ENCODE measurements at places on chromosomes 7 and 10. TPM values are rescaled to one million over a fixed set of nuclear protein-coding genes. Genes with fewer than 3 reads are reported as not detected.

Gene PON3
- not detected for total RNA-seq

Gene HKDC1
- total RNA-seq, result 1.7 TPM

Gene SLC25A40
- total RNA-seq, result 5.7 TPM

Gene AOAH
- total RNA-seq, result not detected

Gene MTERF1
- total RNA-seq, result 9.9 TPM

Gene HABP2
- not detected for total RNA-seq

Gene ZNF425
- 2.8 TPM for total RNA-seq

Gene NYAP1
- total RNA-seq, result 0.13 TPM

Gene INMT
- total RNA-seq, result 3.5 TPM

Gene FAM25A
- total RNA-seq, result not detected

Gene SFTPD
- total RNA-seq, result not detected

Gene AS3MT
- 8.2 TPM for total RNA-seq

Gene EGFR
- 75.2 TPM for total RNA-seq

Gene RNF148
- 0.40 TPM for total RNA-seq

Gene WDR11
- total RNA-seq, result 73.1 TPM

Gene LIPN
- not detected for total RNA-seq

Gene PTPN20
- total RNA-seq, result 0.92 TPM

Gene ZPBP
- total RNA-seq, result not detected

Gene FAM25C
- not detected for total RNA-seq

Gene JAKMIP3
- total RNA-seq, result 0.13 TPM

Gene CPA4
- 0.92 TPM for total RNA-seq

Gene ANKRD61
- total RNA-seq, result 0.26 TPM

Gene UBN2
- total RNA-seq, result 6.4 TPM

Gene TAS2R41
- not detected for total RNA-seq

Gene RTKN2
- 2.9 TPM for total RNA-seq

Gene UPK3BL1
- 11.9 TPM for total RNA-seq

Gene TRIM50
- not detected for total RNA-seq

Gene CPVL
- total RNA-seq, result 0.13 TPM

Gene LRMDA
- 4.6 TPM for total RNA-seq

Gene NCAPG2
- total RNA-seq, result 25.1 TPM

Gene NKX6-2
- total RNA-seq, result not detected

Gene LMBR1
- 44.4 TPM for total RNA-seq

Gene VAX1
- not detected for total RNA-seq

Gene IL6
- 6.7 TPM for total RNA-seq

Gene CNPY1
- not detected for total RNA-seq

Gene ABCC2
- total RNA-seq, result 0.25 TPM

Gene HOXA6
- not detected for total RNA-seq

Gene GDF2
- total RNA-seq, result not detected

Gene AEBP1
- 228 TPM for total RNA-seq

Gene NAT16
- not detected for total RNA-seq

All from aortic smooth muscle cell (primary cell).